ENCODE measurements at places on chromosomes 2 and 18. TPM values are rescaled to one million over a fixed set of nuclear protein-coding genes. Genes with fewer than 3 reads are reported as not detected.

Gene UGT1A6
- 9.6 TPM for total RNA-seq

Gene ERMN
- not detected for total RNA-seq

Gene ASPRV1
- 0.62 TPM for total RNA-seq

Gene OXER1
- total RNA-seq: 4.1 TPM

Gene NT5C1B
- total RNA-seq: not detected

Gene IL36RN
- total RNA-seq: 5.6 TPM

Gene GKN1
- not detected for total RNA-seq

Gene RAPGEF4
- 11.3 TPM for total RNA-seq

Gene DOK6
- total RNA-seq: 3.9 TPM

Gene FIGN
- total RNA-seq: 1.9 TPM

Gene TEX261
- total RNA-seq: 63.3 TPM

Gene GATA6
- total RNA-seq: 2.2 TPM

Gene CREG2
- total RNA-seq: 0.92 TPM

Gene ABCG5
- not detected for total RNA-seq

Gene PLEK
- 6.1 TPM for total RNA-seq

Gene CAVIN2
- total RNA-seq: 75.5 TPM

Gene CXCR1
- total RNA-seq: 0.31 TPM

Gene ASTL
- not detected for total RNA-seq

Gene MROH2A
- 2.5 TPM for total RNA-seq

Gene MAPRE2
- total RNA-seq: 28.9 TPM

Gene NR4A2
- 4.3 TPM for total RNA-seq

Gene UGT1A10
- not detected for total RNA-seq

Gene PIKFYVE
- total RNA-seq: 43.1 TPM

Gene TGFA
- total RNA-seq: 6.3 TPM

Gene IL1R1
- 16.1 TPM for total RNA-seq

Gene C2orf81
- 1.0 TPM for total RNA-seq

Gene REG3A
- not detected for total RNA-seq

Gene CFAP53
- 0.31 TPM for total RNA-seq

Gene NEB
- 2,139 TPM for total RNA-seq

Gene PLEKHA3
- total RNA-seq: 10.3 TPM

Gene TYMS
- 31.6 TPM for total RNA-seq

Gene SERPINB13
- total RNA-seq: 17.5 TPM

Gene KATNAL2
- 4.7 TPM for total RNA-seq

Gene ST8SIA3
- total RNA-seq: 0.10 TPM

Gene ONECUT2
- total RNA-seq: under 0.01 TPM

Gene SCN3A
- total RNA-seq: 2.8 TPM

Gene LTBP1
- 167 TPM for total RNA-seq

Gene DPYSL5
- 3.3 TPM for total RNA-seq

Gene IDH1
- total RNA-seq: 57.2 TPM

Gene LRRC30
- total RNA-seq: 2.7 TPM

Gene TEKT4
- not detected for total RNA-seq

Gene FOXI3
- total RNA-seq: 0.31 TPM

Gene RAB31
- total RNA-seq: 31.0 TPM

Gene PAX8
- total RNA-seq: not detected
